Stimulated activated CD8-positive, alpha-beta memory T cell treated with anti-CD3 and anti-CD28 coated beads, Interleukin-15, amount 100 ng/mL, for 24 hours (primary cell): ENCODE measurements at places on chromosomes 7 and 10.

DNA sequence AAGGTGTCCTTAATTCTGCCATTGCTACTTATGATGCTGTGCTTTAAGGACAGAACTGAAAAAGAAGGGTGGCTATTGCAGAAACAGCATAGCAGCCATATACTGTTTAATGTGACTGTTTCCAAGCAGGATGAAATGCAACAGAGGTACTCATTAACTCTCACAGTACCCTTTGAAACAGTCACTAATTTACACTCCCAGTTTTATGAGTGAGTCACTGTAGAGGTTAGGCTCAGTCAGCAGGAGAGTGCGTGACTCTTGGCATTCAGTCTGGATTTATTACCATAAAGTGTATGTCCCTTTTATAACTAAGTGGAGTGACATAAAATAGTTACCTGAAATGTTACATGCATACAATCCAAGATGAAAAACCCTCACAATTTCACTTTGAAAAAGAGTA is 27.7 kb downstream of the ALDH18A1 start:
- no peak for DNase-seq

GRCh38 chr10:90675621-90676020 is 182.2 kb downstream of the HTR7 start:
- no peak for DNase-seq

GRCh38 chr7:6367701-6368211 is 80.0 kb downstream of the DAGLB start:
- DNase-seq = no peak

- DNase-seq = no peak
Measured at GRCh38 chr7:17462131-17462631, 163.7 kb downstream of the AHR start.

DNA sequence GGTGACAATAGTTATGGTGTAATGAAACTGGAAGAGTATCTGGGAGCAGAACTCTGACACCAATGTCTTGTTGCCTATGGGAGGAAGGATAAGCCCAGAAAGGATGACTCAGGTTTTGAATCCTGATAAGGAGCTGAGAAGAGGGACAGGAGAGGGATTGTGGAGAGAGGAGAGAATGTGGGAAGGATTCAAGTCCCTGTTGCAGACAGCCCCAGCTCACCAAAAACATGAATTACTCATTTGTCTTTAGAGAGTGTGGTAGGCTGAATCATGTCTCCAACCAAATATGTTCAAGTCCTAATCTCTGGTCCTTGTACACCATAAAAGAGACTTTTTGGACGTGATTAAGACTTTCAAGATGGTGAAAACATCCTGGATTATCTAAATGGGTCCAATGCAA is 206.9 kb upstream of the PHYHIPL start:
- no peak for DNase-seq

- no peak for DNase-seq
Measured at GRCh38 chr7:148274118-148274517, 316.4 kb upstream of the C7orf33 start.

GRCh38 chr7:20447021-20447650 is 116.4 kb downstream of the ITGB8 start:
- DNase-seq = no peak

DNA sequence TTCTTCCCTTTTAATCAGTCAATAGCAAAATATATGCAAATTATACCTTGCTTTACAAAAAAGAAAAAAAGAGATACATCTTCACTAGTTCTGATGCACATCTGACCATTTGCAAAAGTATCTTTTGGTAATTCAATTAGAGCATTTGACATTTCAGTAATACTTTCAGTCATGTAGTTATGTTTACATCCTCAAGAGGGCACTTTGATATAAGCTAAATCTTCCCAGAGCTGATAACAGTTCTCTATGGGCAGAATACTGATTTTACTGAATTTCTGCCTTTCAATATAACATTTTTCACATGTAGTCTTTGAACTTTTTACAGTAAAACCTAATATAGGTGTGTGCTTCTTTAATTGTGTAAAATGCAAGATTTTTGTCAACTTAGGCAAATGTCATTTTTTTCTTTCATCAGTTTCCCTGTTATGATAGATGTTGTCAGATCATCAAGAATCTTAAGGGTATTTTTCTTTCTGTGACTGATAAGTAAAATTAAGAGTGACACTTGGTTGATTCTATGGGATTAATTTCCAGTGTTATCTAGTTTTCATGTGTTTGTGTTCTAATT is 703.5 kb upstream of the SEMA3D start:
- DNase-seq = no peak
